ENCODE measurements at places on chromosomes 12 and 14.

- DNase-seq, result peak; percentile 23
These were observed 1.0 kb upstream of the CAMKK2 start for GRCh38 chr12:121297435-121297991.

DNA sequence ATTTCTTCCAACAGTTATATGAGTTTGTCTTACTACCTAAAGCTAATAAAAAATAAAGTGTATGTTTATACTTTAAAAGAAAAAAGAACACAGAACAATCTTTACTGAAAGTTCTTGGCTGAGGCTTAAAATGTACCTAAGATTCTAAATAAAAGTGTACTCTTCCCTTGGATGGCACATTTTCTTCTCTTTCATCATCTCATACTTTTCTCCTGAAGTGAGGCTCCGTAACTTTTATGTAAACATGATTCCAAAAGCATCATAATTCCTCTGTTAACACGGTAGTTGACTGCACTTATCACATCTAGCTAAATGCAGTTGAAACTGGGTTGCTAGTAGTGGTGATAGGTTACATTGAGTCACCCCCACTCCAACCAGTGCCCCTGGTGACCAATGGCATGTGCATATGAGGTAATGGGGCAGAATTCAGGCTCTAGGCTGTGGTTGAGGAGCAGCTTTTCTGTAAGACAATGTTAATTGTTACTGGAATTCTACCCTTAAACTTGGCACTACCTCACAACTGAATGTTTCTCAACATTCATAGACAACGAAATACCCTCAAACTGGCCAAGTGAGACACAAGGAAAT, 38.4 kb downstream of the WASHC3 start:
- peak; percentile 22 for DNase-seq

- DNase-seq, result peak; percentile 36
These were observed 24.9 kb downstream of the VPS37B start for GRCh38 chr12:122870867-122871664.

- DNase-seq, result peak; percentile 68
These were observed 10.1 kb downstream of the KRT80 start for GRCh38 chr12:52181746-52182145.

DNA sequence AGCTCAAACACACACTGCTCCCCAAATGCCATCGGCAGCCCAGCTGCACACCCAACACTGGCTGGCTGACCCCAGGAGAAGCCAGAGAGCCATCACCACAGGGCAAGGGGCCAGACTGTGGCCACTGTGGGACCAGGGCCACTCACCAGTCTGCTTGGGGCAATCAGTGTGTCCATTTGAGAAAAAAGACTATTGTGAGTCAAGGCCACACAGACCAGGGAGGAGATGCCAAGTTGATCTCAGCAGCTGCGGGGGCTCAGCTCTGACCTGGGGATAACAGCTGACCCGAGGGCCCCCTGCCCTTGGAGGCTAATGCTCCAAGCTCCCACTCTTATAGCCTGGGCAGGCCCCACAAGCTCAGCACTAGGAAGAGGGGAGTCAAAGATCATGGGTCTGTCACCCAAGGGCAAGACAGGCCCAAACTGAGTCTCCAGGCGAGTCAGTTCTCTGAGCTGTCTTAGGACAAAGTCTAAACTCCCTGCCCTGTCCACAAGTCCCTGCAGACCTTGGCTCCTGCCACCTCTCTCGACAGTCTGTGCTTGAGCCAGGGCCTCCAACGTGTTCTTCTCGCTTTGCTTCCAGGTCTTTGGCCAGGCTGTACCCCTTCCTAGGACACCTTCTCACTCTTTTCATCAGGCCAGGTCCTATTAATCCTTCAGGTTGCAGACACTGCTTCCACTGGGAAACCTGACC, 30.1 kb upstream of the PNMA1 start:
- DNase-seq, result no peak

- DNase-seq, result no peak
These were observed 2.7 kb downstream of the RAP1B start for GRCh38 chr12:68613209-68613904.

GRCh38 chr12:22656831-22657230, 31.9 kb downstream of the ETNK1 start:
- no peak for DNase-seq

DNA sequence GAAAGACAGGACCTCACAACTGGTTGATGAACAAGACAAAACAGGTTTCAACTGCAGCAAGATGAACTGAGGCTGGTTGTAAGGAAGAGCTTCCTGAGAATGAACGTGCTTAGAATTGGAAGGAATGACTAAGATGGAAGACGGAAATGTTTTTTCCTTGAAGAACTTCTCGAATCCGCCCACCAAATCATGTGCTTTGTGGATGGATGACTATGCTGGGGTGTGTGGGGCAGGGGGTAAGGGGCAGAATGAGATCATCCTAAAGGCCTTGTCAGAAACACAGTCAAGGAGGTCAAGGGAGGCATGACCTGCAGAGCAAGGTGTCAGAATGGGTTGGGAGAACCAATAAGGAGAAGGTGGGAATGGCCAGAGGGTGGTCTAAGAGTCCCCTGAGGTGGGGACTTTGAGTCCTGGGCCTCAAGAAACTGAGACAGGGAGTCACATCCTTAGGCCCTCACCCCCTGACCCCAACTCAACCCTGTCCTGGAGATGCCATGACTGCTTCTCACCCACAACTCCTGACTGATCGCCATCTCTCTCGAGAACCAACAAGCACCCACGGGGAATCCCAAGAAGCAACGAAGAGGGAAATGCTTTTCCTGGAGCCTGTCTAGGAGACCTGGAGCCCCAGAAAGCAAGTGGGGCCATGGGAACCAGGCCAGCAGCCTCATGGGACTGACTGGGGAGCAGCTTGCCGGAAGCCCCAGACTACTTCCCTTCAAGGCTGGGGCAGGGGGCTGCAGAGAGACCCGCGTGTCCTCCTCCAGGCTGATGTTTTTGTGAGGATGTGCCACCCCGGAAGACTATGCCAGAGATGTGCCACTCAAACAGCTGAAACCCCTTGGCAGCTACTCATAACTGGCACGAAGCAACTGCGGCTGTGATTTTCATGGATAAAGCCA, 84.0 kb downstream of the ACTN1 start:
- DNase-seq, result peak; percentile 56

DNA sequence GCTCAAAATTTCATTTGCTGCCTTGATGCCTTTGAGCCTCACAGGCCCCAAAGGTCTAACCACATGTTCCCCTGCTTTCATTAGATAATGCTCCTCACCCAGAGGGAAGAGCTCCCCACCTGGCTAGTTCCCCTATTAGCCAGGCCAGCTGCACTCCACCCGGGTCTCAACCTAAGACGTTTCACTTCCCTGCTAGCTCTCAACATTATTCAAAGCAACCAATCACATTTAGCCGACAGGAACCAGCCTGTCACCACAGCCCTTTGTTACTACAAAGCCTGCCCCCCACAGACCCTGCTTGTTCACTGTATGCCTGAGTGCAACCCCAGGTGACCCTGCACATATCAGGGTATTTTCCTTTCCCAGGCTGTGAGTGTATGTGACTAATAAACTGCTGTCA, 78.6 kb downstream of the SLC15A5 start:
- no peak for DNase-seq

- DNase-seq, result no peak
These were observed 371.8 kb downstream of the ZFP36L1 start for GRCh38 chr14:68421116-68421515.

GRCh38 chr14:102079700-102079979, 7.2 kb downstream of the HSP90AA1 start:
- DNase-seq, result no peak

- DNase-seq, result no peak
These were observed 181.6 kb downstream of the MSRB3 start for GRCh38 chr12:65460063-65460462.

- no peak for DNase-seq
These were observed 82.7 kb downstream of the TBC1D30 start for GRCh38 chr12:64907097-64907496.

DNA sequence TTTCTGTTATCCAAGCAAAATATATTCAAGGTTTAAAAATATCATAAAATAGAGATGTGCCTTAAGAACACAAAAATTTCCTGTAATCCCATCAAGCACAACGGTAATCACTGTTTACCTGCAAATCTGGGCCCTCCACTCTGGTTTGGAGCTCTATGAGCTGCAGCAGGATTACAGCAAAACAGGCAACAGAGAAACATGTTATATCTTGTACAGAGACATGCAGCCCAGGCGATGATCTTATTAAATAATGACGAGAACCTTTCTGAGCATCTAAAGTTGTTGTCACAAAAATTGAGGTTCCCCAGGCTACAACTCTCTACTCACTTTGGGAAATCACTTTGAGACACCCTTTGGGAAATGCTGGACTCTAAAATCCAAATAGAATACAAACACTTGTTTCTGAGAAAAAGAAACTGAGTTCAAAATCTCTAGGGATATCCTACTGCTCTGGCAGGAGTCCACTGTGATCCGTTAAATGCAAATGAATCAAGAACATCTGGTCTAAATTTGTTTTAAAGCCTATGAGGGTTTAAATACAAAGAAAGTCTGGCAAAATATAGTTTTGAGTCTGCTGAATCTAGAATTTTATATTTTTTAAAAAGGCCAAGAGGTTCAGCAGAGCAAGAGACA, 36.3 kb downstream of the STON2 start:
- no peak for DNase-seq

- no peak for DNase-seq
These were observed 33.3 kb downstream of the ITPR2 start for GRCh38 chr12:26799741-26800140.

DNA sequence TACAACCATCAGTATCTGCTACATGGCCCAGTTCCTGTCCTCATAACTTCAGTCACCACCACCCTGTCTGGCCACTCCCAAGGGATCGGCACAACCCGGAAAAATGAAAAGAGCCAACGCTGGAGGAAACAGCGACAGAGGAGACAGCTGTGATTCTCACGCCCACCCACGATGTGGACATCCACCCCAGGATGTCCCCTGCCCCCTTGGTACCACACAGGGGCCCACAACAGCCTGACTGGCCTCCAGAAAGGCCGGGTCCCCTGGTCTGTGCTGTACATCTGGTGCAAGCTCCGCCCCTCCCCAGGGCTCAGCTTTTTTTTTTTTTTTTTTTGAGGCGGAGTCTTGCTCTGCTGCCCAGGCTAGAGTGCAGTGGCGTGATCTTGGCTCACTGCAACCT, 12.5 kb downstream of the RPS6KL1 start:
- no peak for DNase-seq

DNA sequence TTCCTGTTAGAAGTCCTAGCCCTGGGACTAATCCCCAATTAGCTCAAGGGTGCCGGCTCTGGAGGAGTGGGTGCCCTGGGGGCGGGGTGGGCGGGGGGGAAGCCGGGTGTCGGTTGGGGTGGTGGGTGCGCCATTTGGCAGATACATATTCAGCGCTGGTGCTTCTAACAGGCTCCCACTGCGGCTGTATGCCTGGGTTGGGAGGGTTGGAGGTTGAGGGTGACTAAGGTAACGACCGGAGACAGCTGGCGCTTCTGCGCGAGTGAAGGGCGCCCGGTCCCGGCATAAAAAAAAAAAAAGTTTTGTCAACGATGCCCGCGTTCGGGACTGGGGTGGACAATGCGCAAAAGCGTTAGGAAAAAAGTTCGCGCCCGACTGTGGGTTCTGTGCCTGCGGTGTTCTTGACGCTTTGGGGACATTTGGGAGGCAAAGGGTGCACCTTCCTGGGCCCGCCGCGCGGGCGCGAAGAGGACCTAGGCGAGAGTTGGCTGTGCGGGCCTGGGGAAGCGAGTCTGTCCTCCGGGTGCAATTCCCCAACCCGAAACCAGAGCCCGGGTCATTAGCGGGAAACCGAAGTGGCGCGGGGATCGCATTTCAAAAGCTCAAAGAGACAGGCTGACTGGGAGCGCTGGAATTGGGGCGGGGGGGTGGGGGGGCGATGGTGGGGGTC, 19.2 kb downstream of the TBX3 start:
- DNase-seq, result no peak

DNA sequence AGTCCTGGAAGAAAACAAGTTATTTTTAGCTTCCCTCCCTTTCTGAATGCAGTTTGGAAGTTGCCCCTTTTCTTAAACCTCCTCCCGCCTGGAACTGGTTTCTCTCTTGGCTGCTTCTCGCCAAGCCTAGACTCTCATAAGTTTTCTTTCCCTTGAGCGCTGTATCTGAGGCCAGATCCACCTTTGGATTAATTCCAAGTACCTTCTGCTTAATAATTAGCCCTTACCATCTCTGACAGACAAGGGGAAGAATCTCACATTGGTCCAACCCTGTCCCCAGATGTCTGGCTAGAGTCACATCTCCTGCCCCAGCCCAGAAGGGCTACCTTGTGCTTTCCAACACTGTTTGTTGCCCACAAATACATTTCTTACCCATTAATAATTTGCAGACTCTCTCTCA, 161.8 kb upstream of the RGS6 start:
- DNase-seq, result no peak

DNA sequence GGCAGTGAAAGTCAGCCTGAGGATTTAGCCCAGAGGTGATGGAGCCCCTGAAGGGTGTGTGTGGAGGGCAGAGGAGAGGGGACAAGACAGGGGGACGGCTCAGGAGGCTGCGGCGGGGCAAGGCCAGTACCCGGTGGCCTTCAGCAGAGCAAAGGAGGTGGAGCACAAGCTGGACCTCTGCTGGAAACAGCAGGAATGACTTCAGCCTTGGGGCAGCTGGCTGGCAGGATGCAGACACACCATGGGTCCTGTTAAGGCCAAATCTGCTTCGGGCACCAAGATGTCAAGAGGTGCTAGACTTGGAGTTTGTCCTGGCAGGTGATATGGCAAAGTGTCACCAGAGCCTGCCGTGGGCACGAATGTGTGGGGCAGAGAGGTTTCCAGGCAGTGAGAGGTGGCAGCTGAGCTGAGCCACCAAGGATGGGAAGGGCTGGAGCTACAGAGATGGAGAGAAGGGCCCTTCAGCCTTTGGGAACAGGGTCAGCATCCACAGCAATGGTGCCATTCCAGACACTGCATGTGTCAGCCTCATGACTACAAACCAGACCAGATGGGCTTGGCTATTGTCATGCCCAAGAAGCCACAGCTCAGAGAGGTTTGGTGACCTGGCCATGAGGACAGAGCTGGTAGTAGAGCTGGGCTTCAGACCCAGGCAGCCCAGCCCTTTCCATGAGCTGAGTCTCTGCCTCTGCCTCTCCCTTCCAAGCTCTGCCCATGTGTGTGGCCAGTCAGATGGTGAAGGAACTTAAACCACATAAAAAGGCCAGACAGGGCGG, 91.9 kb downstream of the LGMN start:
- peak; percentile 14 for DNase-seq

GRCh38 chr14:69284170-69284569, 24.2 kb downstream of the GALNT16 start:
- DNase-seq, result no peak

DNA sequence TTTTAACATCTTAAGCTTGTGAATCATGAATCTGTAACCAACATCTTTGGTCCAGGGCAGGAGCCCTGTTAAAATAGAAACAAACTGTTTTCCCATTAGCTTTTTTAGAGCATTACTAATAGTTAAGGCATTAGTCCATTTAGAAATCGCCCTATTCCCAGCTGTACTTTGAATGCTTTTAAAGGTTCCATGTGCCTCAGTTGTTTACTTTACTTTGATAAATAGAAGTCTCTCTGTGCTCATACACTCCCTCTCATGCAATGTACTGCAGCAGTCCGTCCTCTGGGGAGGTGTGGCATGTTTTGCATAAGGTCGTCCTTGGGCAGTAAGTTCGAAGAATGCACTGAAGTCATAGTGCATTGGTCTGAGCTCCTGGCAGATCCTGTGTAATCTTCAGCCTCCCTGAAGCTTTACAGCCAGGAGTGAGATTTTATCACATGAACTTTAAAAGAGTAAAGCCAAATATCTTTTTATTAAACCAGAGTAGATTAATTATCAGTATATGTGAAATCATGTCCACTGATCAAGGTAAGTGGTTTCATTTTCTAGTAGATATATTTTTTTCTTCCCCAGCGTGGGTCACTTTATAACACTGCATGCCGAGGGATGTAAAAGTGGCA, 134.7 kb downstream of the FGD4 start:
- DNase-seq, result peak; percentile 95

Measured in HFFc6 (cell line).